ENCODE measurements at places on chromosomes 5 and 9.

- no peak for DNase-seq
Observed at GRCh38 chr5:54329731-54330709, 19.6 kb upstream of the ARL15 start.

GRCh38 chr5:150511578-150512367 lies 3.8 kb downstream of the NDST1 start:
- DNase-seq: no peak

GRCh38 chr9:35074141-35074540 lies 1.7 kb upstream of the VCP start:
- DNase-seq: no peak

- no peak for DNase-seq
Observed at GRCh38 chr5:117333011-117333410, 758.4 kb upstream of the SEMA6A start.

DNA sequence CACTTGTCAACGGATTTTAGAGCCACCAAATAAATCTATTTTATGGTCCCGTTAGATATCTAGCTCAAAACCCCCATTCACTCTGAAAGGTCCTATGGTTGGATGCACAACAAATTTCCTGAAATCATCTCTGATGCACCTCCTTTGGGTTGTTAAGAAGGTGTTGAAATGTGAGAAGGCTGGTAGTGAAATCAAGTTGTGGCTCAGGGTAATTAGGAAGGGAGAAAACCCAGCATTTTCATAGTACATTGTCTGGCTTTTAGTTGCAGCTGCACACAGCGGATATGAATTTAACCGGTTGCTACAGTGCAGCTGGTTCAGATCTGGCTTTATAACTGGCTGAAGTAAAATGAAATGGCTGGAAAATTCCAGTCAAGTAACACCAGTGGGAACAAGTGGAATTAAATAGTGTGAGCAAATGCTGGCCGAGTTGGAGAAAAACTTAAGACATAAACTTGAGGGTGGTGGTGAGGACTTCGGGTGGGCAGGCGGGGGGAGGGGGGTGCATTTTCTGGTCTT lies 17.6 kb downstream of the RGMB start:
- DNase-seq: no peak

- no peak for DNase-seq
Observed at GRCh38 chr9:87665505-87665904, 60.4 kb upstream of the CTSL start.

DNA sequence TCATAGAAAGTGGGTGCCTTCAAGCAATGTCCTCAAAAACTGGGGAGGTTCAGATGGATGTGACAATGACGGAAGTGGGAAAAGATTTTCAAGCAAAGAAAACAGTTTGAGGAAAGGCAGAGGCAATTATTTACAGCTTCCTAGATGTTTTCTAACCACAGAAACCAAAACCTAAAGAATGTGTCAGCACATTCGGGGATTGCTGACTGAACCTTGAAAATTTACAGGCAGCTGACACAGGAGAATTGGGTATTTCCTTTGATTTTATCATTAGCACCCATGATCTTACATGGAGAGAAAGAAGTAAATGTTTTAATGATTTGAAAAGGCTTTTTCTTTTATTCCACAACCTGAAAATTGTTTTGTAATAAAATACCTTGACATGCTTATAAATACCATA lies 369.0 kb downstream of the ACTL7B start:
- no peak for DNase-seq

- DNase-seq: no peak
Observed at GRCh38 chr9:124490004-124490403, 17.2 kb downstream of the NR5A1 start.

- no peak for DNase-seq
Observed at GRCh38 chr9:23962101-23962500, 136.1 kb upstream of the ELAVL2 start.

DNA sequence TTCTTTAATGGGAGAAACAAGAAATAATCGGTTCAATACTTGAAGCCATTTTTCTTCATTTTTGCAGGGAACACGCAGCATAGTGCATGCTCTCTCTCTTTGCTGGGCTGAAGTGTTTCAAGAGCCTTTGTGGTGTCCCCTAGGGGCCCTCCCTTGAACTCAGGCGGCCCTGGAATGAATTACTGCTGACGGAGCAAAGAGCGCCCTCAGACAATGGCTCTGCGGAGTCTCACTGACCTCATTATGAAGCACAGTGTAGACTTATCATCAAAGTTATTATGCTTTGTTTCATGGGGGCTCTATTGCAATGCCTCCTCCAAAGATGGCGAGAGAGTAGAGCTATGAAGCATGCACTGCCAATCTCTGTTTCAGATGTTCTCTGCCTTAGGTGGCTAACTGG lies 64.8 kb upstream of the ADCY2 start:
- DNase-seq: no peak

- DNase-seq: no peak
Observed at GRCh38 chr9:86721843-86722705, 225.2 kb downstream of the GAS1 start.

- no peak for DNase-seq
Observed at GRCh38 chr5:103260951-103261350, 2.4 kb downstream of the MACIR start.

DNA sequence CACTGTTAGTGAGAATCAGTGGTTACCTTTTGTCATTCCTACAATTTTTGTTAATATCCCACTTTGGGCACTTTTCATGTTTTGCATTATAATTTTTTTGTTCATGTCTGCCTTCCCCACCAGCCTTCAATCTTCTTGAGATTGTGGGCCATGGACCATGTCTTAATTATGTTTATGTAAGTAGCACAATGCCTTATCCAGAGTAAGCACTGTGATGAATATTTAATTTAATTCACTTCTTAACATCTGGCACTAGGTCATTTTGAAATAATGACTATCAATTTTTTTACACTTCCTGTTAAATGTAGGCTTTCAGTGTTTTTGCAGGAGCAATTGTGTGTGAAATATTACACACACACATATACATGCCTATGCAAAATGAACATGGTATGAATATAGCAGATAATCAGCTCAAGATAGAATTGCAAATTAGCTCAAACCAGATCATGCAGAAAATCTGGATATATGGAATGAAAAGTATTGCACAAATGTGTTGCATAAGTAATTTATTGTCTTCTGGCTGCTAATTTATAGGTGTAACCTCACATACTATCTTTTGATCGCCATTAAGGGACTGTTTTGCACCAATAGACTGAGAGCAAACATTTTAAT lies 5.3 kb upstream of the SHOC1 start:
- DNase-seq: no peak

GRCh38 chr9:130682421-130683121 lies 11.0 kb upstream of the EXOSC2 start:
- peak; percentile 90 for DNase-seq

DNA sequence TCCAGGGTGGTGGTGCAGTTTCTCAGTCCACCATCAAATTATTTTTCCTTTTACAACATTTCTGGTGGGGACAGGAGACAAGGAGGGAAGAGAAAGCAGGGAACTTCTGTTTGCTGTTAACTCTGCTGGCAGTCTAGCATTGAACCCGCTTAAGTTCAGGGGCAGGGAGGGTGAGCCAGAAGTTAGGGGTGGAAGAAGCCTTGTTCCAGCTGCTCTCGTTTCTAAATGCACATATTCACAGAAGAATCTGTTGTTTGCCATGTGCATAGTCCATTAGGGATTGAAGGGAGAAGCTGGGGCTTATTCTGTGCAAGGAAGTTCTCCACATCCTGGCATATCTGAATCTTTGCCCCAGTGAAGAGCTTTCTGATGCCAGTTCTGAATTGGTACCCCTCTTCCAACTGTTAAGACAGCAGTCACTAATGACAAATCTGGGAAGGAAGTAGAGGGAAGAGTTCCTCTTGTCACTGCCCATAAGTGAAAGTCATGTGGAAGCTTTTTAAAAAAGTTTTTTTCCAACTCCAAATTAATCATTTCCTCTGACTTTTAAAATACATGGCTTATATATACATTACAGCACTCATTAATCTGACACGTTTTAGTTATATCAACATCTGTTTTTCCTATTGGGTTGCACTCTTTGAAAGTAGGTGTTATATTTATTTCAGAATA lies 32.6 kb upstream of the ACOT12 start:
- no peak for DNase-seq

GRCh38 chr9:93686127-93686879 lies 109.9 kb downstream of the PHF2 start:
- peak; percentile 58 for DNase-seq

- DNase-seq: no peak
Observed at GRCh38 chr9:98590101-98590500, 118.6 kb downstream of the GABBR2 start.

DNA sequence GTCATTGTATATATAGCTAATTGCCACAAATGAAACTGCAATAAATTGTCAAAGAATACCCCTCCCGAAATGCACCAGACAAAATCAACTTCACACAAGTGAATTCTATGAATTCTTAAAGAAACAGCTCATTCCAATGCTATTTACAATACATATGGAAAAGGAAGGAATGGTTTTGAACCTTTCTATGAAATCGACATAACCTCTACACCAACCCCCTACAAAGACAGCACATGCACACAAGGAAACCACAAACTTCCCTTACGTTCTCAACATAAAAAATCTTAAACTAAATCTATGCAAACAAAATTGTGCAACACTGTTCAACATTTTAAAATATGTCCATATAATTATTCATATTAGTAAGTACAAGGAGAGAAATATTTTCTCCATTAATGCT lies 39.2 kb downstream of the MARCHF11 start:
- DNase-seq: no peak

GRCh38 chr5:125476901-125477585 lies 730.6 kb upstream of the ZNF608 start:
- no peak for DNase-seq

DNA sequence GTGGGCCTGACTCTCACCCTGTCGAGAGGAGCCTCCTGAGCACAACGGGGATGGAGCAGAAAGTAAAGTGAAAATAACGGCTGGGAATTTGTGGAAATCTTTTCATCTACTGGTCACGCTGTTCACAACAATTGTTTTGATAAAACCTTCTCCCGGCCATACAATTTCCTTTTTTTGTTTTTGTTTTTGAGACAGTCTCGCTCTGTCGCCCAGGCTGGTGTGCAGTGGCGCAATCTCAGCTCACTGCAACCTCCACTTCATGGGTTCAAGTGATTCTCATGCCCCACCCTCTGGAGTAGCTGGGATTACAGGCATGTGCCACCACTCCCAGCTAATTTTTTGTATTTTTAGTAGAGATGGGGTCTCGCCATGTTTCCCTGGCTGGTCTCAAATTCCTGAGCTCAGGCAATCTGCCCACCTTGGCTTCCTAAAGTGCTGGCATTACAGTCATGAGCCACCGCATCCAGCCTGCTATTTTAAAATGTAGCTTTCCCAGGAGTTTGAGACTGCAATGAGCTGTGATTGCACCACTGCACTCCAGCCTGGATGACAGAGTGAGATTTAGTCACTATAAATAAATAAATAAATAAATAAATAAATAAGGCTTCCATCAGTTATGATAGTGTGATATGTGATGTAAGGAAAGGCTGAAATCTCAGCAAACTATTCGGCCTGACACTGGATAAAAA lies 73.5 kb upstream of the PTGER4 start:
- peak; percentile 64 for DNase-seq

DNA sequence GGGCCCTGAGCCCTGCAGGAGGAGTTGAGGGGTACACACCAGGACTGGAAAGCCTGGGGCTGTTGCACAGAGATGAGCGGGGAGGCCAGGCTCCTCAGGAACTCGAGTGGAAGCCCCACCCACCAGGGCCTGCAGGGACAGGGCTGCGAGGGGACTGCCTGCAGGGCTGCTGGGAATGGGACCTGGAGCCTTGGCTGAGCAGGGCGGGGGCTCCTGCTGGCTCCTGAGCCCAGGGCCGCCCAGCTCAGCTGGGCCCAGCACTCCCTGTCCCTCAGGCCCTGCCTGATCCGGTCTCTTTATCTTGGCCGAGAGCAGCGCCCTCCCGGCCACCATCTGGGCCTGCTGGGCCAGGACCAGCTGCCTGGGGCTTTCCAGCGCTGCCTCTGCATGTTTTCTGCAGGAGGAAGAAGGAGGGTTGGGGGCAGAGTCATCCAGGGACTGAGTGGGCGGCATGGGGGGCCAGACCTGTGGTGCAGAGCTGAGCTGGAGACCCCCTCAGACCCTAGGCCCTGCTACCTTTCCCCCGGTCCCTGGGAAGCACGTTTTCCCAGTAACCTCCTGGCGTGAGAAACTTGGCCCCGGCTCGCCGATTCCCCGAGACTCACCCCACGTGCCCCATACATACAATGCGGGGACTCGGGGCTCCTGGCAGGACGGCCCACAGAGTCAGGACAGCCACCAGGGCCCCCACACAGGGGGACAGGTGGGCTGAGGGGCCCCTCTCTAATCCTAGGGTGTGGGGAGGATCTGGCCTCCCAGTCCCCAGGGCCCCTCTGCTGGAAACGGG lies 9.4 kb downstream of the LCN12 start:
- no peak for DNase-seq

GRCh38 chr5:78638423-78638822 lies 10.1 kb downstream of the LHFPL2 start:
- DNase-seq: no peak

DNA sequence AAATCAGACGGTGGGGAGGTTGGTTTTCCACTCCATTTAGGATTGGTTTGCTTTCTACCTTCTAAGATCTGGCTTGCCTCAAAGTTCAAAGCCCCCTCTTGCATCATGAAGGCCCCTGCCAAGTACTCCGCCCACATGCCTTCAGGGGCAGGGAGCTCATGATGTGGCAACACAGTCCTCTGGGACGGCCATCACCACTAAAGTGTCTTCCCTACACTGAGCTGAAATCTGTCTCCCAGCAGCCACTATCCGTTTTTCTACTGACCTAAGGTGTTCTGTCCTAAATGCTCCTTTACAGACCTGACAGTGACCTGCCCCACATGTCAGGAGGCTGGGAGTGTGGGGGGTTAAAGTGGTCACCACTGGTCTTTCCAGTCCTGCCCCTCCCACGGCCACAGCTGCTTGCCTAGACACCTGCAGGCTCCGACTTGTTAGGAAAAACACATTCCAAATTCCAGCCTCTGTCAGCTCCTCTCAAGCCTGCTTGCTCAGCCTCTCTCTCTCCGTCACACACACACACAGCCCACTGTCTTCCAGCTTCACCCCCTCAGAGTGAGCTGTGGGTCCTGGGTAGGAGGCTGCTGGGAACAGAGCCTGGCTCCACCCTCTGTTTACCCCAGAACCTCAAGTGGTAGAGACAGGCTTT lies 44.9 kb downstream of the SHB start:
- peak; percentile 79 for DNase-seq

- DNase-seq: no peak
Observed at GRCh38 chr5:75274486-75274885, 37.8 kb upstream of the ANKRD31 start.

- no peak for DNase-seq
Observed at GRCh38 chr5:105872569-105873270, 1798.0 kb downstream of the EFNA5 start.

DNA sequence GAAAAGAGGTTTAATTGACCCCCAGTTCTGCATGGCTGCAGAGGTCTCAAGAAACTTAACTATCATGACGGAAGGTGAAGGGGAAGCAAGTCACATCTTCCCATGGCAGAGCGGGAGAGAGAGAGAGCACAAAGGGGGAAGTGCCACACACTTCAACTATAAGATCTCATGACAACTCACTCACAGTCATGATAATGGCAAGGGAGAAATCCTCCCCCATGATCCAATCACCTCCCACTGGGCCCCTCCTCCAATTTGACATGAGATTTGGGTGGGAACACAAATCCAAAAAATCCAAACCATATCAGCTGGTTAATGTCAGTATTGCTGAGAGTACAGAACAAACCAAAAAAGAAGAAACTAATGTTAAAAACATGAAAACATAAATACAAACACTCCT lies 120.2 kb downstream of the STARD4 start:
- DNase-seq: no peak

GRCh38 chr5:174323878-174324281 lies 278.4 kb downstream of the NSG2 start:
- no peak for DNase-seq

- DNase-seq: peak; percentile 41
Observed at GRCh38 chr9:36833954-36834353, 200.1 kb downstream of the PAX5 start.

GRCh38 chr5:131384616-131385214 lies 120.9 kb downstream of the CDC42SE2 start:
- DNase-seq: no peak

All from upper lobe of right lung (tissue), 1 donor.